Renal cortical epithelial cell (primary cell): ENCODE measurements at places on chromosomes 16 and 17.

DNA sequence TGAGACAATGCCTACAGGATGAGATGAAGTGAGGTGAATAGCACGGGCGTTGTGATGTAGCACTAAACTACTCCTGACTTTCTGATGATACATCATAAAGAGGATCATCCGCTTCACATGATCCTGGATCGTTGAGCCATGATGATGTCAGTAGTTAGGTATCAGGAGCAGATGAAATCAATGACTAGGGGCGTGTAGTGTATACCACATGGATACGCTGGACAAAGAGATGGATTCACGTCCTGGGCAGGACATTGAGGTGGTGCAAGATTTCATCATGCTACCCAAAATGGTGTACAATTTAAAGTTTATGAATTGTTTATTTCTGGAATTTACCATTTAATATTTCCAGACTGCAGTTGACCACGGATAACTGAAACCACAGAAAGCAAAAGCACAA lies 156.6 kb downstream of the ANKFN1 start:
- DNase-seq: no peak

- DNase-seq: no peak
Observed at GRCh38 chr16:30715750-30716445, 16.9 kb downstream of the SRCAP start.

GRCh38 chr16:85931596-85932402 lies 32.8 kb downstream of the IRF8 start:
- no peak for DNase-seq

- no peak for DNase-seq
Observed at GRCh38 chr16:85429776-85430522, 183.2 kb upstream of the GSE1 start.

DNA sequence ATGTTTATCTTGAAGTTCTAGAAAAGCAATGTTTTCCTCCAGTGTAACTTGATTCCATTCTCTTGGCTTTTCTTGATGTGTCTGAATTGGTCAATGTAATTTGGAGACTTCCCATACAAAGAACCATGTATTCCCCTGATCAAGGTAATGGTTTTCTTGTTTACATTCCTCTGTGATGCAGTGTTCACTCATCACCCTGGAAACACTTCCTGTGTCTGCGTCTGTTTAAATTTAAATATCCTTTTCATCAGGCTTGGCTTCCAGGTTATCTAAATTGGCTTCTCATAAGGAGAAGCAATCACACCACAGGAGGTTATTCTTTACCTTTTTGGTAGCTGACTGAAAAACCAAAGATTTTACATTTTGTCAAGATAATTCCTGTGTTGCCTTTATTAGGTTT lies 237.3 kb upstream of the WSCD1 start:
- DNase-seq: peak; percentile 91

- no peak for DNase-seq
Observed at GRCh38 chr17:64783031-64783461, 120.9 kb upstream of the SMURF2 start.

DNA sequence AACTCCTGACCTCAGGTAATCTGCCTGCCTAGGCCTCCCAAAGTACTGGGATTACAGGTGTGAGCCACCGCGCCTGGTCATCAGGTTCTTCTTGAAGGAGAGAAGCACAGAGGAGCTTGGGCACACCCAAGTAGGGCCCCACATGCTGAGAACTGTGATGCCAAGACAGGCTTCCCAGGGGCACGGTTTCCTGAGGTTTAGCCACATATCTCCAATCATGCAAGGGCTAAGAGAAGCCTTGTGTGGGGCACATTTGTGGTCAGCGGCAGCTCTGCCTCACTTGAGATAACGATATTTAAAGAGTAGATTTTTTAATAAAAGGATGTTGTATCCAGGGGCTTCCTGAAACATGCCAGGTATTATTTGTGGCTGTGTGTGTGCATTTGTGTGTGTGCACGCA lies 46.9 kb downstream of the CUEDC1 start:
- no peak for DNase-seq
